Immature natural killer cell (primary cell): ENCODE measurements at places on chromosomes 11 and 22. TPM values are rescaled to one million over a fixed set of nuclear protein-coding genes. Genes with fewer than 3 reads are reported as not detected.

- DNase-seq: no peak
Measured at GRCh38 chr22:39518996-39519680, 1.2 kb upstream of the ATF4 start.

- DNase-seq: no peak
Measured at GRCh38 chr11:111520560-111520959, 6.0 kb downstream of the HOATZ start.

DNA sequence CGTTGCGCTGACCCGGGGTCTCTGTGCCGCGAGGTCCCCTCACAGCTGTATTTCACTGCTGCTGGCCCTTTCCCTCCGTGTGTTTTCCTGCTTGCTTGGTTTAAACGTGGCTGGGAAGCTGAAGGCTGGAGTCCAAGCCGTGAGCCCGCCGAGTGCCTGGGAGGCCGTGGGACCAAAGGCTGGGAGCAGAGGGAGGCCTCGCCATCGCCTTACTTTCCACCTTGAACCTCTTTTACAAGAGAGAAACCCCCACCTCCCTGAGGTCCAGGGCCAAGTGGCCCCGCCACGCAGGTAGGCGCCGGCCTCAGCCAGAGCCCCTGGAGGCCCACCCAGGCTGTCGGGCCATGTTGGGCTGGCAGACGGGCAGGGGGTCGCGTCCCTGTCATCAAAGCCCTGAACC, 411.6 kb downstream of the TBC1D22A start:
- no peak for DNase-seq

DNA sequence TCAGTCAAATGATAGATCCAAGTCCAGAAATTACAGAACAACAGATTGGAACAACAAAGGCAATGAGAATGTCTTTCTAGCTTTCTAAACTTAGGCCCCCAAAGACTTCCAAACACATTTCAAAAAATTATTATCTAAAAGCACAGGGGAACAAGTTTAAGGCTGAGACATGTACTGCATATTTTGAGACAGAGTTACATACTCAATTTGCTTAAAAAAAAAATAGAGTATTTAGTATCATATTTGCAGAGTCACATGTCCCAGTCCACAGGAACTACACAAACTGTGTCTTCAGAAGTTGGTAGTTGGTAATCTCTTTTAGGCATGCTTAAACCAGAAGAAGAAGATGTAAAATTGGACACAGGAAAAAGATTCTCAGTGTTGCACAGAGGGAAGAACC, 127.2 kb downstream of the MAML2 start:
- DNase-seq: no peak

GRCh38 chr11:45658292-45658991, 7.0 kb downstream of the CHST1 start:
- no peak for DNase-seq

DNA sequence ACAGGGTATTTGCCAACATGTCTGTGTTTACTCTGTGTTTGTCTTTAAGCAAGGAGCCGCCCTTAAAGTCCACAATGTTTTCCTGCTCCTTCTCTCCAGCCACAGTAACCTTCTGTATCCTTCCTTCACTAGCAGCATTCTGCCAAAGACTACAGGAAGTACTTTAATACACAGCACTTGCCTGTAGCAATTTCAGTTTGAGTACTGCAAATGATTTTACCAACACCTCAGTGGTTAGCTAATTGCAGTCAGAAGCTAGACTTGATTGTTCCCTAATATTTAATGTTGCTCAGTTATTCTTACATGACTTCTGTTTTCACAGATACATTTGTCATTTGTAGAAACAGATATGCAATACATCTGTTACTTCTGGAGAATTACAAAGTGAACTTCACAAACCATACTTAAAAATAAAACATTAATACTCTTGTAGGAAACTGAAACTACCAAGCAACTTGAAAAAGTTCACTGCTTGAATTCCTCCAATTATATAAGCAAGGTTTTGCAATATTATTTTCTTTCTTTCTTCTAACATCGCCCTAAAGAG, 69.1 kb downstream of the FCHSD2 start:
- DNase-seq: no peak

DNA sequence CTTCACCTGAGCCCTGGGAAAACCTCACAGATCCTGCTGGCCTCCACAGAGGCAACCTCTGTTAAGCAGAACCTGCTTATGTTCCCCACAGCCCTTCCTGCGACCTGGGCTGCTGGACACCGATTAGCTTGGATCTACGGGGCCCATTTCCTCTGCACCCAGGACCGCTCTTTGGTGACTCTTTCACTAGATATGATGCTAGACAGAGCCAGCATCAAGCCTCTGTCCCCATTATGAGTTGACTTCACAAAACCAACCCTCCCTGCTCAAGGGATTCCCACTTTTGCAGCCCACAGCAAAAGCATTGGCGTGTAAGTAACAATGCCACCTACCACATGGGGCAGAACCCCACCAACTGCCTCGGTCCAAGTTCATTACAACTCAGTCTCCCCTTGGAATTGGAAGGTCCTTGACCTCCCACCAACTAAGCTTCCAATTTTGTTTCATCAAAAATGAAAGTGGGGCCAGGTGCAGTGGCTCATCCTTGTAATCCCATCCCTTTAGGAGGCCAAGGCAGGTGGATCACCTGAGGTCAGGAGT, 15.2 kb upstream of the TMPRSS4 start:
- DNase-seq: no peak

DNA sequence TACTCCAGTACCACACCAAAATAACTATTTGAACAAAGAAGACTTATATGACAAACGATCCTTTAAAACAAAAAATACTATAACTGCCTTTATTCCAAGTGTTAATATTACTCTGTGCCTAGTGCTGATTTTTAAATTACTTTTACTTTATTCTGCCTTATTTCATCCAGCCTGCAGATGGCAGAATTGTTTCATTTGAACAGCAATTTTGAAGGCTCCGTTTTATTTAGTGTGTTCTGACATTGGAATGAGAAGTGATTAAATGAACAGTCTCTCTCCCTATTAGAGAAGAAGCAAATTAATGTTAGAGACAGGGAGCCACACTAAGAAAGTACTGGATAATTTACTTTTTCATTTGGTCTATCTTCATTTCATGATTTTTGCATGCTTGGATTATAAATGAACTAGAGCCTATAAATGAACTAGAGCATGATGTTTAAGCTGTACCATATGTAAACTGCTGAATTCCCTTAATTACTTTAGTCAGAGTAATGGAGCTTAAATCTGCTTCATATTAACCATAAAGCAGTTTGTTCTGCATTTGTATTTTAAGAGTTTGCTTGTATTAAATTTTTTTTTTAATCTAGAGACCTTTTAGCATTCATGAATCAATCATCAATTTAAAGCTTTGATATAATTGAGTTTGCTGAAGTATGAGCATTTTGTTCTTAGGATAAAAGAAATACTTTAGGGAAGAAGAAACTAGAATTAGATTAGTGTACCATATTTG, 9.8 kb downstream of the PDHX start:
- peak; percentile 27 for DNase-seq

- DNase-seq: no peak
Measured at GRCh38 chr11:28794405-28794804, 686.2 kb downstream of the METTL15 start.

DNA sequence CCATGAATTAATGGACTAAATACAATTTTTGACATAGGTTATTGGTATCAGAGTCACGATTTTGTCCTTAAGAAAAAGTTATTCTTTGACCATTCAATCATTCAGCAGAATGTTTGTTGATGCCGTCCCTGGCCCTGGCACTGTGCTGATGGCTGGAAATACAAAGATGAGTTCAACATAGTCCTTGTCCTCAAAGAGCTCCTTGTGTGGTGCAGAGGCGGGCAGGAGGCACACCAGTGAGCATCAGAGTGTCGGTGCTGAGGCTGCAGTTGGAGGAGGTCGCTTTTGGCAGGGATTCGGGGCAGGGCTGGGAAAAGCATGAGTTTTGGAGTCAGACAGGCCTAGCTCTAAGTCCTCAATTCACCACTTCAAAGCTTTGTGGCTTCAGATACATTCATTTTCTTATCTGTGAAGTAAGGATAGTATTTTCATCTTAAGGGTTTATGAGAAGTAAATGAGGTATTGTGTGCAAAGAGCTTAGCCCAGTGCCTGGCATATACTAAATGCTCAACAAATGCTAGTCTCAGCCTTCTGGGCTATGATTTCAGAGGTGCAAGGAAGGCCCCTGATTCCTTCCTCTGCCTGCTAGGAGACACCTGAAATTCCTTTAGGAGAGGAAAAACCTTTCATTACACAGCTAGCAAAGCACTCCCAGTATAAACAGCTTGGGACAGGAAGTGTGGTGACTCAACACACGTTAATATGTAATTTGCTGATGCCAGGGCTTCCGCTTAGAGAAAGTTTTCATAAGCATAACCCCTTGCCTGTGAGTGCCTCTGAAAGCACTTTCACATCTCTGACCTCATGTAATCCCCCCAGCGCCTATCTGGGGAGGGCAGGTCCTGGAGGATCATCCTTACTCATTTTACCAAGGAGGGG, 113.8 kb downstream of the NECTIN1 start:
- DNase-seq: no peak

DNA sequence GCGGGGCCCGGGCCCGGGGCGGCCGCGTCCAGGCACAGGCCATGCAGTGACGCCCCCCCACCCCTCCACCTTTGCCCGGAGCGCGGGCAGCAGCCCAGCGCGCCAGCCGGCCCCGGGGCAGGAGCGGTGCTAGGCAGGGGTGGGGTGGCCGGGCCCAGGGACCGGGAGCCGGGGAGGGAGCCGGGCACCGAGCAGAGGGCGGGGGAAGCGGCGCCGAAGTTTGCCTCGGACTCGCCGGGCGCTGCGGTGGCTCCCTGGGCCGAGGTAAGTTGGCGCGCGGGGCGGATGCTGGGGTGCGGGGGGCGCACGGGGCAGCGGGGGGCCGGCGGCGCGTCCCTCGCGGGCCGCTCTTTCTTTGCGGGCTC, 332 bp downstream of the TEAD1 start:
- DNase-seq: no peak

DNA sequence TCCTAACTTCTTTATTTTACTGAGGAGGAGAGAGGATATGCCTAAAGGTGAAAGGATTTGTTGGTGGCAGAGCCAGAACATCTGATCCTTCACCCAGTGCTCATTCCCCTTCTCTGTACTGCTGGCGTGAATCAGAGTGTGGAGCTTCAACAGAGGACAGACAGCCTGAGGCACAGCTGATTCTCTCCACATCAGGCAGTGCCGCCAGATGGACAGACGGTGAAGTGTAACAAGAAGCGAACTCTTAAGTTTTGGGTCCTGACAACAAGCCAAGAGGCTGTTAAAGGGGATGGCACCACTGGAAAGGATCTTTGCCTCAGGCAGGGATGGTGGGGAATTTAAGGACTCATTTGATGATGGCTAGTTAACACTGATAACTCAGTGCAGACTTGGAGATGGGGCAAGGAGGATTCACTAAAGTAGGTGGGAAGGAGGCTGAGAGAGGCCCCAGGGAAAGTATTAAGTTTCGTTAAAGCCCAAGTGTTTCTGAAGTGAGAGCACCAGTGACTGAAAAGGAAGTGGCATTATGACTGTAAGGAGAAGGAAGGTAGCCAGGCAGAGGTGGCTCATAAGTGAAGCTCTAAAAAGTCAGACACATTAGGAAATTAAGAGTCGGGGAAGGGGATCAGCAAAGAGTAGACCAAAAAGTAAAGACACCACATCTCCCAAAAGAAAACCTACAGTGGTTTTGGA, 81.3 kb downstream of the CLPB start:
- DNase-seq: no peak

- no peak for DNase-seq
Measured at GRCh38 chr22:37138849-37139561, 10.7 kb downstream of the IL2RB start.

- no peak for DNase-seq
Measured at GRCh38 chr11:28922386-28922981, 814.3 kb downstream of the METTL15 start.

DNA sequence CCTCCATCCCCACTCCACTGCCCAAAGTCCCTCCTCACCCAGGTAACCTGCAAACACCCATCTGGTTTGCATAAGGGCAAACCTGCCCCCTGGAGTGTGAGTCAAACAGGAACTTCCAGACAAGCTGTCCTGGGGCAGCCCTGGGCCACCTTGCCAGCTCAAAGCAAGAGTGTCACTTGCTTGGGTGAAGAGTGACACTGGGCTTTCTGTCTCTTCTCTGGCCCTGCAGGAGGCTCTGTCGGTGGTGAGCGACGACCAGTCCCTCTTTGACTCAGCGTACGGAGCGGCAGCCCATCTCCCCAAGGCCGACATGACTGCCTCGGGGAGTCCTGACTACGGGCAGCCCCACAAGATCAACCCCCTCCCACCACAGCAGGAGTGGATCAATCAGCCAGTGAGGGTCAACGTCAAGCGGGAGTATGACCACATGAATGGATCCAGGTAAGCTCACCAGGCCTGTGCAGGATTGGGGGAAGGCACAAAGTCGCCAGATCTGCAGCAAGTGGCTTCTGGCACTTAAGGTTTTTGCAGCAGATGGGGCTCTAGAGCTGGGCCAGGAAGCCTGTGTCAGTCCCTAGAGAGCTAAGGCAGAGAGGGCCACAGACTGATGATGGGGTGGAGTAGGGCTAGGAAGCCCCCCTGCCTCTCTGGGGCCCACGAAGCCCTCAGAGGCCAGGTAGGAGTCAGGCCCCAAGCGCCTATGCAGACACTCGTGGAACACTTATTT, 64.2 kb downstream of the FLI1 start:
- DNase-seq: no peak

- DNase-seq: no peak
Measured at GRCh38 chr11:2289859-2290258, 11.9 kb downstream of the C11orf21 start.

GRCh38 chr11:69683764-69684333, 8.7 kb upstream of the LTO1 start:
- DNase-seq: no peak

- DNase-seq: no peak
Measured at GRCh38 chr11:60615497-60615896, 83.9 kb upstream of the MS4A8 start.

Gene MRPL21
- 145 TPM for polyA plus RNA-seq

Gene SMTNL1
- not detected for polyA plus RNA-seq

Gene CLDN5
- 3.6 TPM for polyA plus RNA-seq

Gene BEST1
- polyA plus RNA-seq: 0.64 TPM

Gene GGTLC2
- not detected for polyA plus RNA-seq

Gene OR52A1
- polyA plus RNA-seq: not detected

Gene MMP7
- polyA plus RNA-seq: not detected

Gene LINC01488
- polyA plus RNA-seq: not detected

Gene KRTAP5-2
- not detected for polyA plus RNA-seq

Gene FADS3
- polyA plus RNA-seq: 3.2 TPM

Gene DNAJB7
- not detected for polyA plus RNA-seq
